ENCODE measurements at places on chromosomes 2 and 18.

DNA sequence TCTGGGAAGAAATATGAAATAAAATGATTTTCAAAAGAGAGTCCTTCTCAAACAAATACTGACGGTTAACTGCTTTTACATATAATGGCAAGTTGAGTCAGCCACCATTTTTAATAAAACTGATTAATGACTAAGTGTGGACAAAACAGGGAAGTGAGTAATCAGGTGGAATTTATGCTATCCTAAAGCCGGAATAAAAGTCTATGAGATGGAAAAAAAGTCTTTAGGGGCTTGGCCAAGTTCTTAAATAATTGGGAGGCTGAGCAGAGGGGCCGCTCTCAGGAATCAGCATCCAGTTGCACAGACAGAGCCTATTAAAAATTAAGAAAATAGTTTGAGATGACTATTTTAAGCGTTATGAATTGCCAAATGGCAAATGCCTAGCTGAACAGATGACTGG is 58.6 kb upstream of the AFF3 start:
- no peak for DNase-seq

- no peak for DNase-seq
These were observed 126.1 kb downstream of the ZNF516 start for GRCh38 chr18:76368976-76369375.

DNA sequence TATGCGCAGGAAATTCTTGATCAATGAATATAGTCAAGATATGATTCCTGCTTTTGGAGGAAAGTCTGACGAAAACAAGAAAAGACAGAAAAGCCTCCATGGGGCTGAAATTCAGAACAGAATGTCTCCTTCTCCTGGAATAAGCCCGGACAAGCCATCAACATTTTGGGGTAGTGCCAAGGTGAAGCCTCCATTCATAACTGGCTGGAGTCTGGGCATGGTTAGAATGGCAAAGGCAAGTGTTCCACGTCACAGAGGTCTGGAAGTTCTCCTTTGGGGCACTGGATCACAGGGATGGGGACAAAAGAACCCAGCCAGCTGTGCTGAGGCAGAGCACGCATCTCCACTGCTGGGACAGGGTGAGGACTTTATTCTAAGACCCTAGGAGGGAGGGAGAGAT is 505.7 kb downstream of the CMPK2 start:
- no peak for DNase-seq

- no peak for DNase-seq
These were observed 2.5 kb downstream of the HPCAL1 start for GRCh38 chr2:10305254-10305635.

GRCh38 chr2:241850544-241851324 is 8.0 kb downstream of the PDCD1 start:
- DNase-seq = no peak

GRCh38 chr2:72128059-72128842 is 19.4 kb downstream of the CYP26B1 start:
- DNase-seq = no peak

All from muscle of arm (tissue), 14 donors.